ENCODE measurements at places on chromosomes 16 and 17.

DNA sequence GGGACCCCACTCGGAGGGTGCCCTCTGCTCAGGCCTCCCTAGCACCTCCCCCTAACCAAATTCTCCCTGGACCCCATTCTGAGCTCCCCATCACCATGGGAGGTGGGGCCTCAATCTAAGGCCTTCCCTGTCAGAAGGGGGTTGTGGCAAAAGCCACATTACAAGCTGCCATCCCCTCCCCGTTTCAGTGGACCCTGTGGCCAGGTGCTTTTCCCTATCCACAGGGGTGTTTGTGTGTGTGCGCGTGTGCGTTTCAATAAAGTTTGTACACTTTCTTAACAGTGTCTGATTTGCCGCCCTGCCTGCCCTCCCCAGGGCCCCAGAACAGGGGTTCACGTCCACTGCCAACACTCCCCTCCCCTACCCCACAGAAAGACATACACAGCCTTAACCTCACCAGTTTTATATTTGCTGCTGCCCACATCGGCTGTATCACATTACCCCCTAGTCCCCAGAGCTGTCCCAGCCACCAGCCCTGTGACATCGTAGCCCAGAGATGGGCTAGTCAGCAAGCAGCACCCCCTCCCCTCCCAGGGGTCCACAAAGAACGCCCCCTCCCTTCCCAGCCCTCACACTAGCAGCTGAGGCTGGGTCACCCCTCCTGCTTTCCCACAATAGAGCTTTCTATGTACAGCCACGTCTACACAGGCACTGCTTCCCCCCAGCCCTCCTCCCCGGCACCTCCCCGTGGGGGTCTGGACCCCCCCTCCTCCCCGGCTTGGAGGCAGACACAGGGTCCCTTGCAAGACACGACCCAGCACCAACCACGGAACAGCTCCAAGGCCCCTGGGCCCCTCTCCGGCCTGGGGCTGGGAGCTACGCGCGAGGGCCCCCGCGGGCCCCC is 7.9 kb downstream of the GRN start:
- DNase-seq, result no peak

DNA sequence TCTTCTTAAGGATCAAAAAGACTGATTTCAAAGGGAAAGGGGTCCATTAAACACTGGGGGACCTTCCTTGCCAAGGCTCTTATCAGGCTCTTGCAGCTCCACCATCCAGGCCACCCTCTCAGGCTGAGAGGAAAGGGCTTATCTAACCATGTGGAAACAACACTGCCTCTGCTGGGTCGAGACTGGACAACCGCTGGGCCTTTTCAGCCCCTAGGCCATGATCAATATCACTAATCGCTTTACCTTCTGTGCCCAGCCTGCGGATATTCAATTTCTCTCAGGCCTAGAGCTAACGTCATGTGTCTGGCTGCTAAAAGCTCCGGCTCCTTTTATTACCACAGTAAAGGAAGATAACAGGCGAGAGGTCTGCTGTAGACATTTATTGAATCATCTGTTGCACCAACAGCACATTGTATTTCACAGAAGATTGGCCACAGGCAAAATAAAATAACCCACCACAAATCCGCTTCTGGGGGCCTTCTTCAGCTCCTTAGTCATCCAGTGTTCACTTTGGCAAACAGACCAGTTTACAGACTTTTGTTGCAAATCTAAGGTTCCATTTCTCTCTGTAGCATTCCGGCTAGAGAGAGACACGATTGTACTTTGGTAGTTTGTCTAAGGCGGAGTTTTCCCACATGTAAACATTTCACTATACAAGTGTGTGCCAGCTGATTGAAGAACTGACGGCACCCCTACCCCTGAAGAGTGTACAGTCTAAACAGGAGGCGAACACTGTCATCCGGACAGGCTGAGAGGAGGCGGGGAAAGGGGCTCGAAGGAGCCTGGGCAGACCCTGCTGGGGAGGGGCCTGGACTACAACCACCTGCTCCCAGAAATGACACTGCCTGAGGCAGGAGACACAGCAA is 13.9 kb downstream of the CYB561 start:
- DNase-seq, result no peak

DNA sequence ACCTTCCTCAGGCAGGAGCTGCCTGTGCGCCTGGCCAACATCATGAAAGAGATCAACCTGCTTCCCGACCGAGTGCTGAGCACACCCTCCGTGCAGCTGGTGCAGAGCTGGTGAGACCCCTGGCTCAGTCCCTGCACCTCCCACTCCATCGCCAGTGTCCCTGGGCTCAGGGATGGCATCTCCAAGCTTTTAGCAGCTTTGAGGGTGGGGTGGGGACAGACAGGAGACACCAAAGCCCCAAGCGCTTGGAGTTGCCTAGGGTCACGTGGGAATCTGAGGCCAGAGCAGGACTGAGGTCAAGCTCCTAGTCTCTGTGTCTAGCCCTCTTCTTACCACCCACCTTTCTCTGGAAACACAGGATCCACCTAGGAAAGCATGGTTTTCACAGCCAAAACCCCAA is 2.3 kb downstream of the PDK2 start:
- no peak for DNase-seq

DNA sequence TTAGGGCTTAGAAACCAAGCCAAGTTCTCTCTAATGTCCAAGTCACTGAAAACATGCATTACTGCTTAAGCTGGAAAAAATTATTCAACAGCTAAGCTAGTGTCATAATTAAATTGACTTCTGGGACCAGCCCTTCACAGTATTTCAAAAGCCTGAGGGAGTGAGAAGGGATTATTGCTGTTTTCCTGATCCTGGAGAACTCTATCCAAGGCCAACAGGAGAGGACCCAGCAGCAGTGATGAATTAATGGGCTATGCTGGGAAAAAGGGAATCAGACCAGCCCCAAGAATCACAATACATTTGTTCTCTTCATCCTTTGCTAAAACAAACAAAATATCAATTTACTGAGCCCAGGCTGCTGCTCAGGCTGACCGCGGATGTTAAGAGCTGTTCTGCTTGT is 34.5 kb upstream of the CLEC3A start:
- DNase-seq, result no peak

DNA sequence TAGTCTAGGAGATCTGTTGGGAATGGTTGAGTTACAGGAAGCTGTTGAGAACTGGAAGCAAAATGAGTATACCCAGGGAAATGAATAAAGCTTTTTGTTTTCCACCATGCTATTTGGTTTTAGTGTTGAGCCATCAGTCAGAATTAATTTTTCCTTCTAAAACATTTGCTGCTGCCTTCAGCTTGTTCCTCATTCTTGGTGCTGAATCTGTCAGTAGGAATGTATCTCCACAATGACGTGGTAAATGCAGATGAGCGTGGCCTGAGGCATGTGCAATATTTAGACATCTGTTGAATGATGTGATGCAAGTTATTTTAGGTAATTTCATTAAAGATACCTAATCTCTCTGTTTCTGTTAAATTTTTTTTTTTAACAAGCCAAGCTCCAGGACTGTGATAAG is 10.9 kb downstream of the HAPSTR1 start:
- DNase-seq, result no peak

DNA sequence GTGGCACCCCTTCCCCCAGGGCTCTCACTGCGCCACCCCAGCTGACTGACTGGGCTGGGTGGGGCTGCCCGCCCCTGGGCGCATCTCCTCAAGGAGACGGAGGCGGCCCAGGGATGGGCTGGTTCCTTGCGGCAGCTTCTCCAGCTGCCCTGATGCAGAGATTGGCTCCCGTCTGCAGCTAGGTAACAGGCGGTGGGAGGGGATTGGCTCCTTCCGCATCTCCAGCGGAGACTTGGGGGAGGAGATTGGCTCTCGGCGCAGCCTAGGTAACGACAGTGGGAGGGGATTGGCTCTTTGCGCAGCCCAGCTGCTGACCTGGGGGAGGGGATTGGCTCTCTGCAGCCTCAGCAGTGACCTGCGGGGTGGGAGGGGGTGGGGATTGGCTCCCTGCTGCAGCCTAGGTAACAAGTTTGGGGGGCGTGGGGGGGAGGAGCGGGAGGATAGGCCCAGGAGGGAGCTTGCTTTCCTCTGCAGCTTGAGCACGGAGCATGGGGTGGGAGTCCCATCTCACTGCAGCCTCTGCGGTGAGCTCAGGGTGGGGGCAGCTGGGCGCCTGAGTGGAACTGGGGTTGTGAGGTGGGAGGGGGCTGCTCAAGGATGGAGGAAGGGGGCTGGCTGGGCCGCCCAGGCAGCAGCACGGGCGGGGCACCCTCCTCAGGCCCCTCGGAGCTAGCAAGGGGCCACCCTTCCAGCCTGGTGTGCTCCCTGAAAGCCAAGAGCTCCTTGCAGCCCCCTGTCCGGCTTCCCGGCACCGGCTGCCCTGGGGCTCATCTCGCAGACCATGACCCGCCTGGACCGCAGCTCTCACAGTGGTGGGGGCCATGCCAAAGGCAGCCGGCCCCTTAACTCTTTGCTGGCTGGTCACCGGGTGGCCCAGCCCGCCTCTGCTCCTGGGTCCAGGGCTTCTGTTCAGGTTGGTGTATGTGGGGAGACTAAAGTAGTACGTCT is 6.4 kb downstream of the NFE2L1 start:
- peak; percentile 99 for DNase-seq

DNA sequence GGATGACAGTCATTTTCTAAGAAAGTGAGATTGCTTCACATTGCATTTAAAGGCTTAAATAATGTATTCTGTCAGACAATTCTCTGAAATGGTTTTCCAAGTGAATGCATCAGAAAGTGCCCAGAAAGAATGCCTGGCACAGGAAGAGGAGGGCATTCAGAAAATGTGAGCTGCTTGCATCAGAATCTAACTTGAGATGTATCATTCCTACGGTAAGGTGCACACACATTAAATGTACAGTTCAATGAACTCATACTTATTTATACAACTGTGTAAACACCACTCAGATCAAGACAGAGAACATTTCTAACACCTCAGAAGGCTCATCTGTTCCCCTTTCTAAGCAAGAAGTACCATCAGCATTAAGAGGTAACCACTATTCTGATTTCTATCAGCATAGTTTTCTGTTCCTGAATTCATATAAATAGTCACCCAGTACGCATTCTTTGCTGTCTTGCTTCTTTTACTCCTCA is 638.0 kb downstream of the MAF start:
- DNase-seq, result no peak

DNA sequence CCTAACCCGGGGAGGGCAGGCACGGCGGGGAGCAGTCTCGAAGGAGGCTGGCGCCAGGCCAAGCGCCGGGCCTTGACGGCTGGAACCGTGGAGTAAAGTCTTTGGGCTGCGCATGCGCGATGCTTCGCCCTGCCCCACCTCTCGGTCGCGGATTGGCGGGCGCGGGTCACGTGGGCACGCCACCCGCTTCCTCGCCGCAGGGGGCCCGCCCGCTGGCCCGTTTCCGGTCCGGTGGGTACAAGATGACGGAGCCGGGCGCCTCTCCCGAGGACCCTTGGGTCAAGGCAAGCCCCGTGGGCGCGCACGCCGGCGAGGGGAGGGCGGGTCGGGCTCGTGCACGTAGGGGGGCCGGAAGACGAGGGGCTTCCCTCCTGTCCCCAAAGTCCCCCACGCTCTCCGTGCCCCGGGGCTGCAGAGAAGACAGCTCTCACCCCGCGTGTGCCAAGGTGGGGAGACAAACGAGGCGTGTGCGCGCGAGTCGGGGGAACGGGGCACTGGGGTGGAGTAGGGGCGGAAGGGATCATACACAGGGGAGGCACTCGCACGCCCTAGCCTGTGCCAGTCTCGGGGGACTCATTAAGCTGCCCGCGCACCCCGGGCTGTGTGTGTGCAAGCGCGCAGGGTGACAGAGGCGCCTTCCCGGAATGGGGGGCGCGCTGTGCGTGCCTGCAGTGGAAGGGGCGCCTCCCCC is at the start of gene MLX:
TSS of gene MLX (plus strand) at position 218 of the 691 bp plus-strand sequence. CDS start at position 243, 25 bp downstream.
- peak; percentile 95 for DNase-seq

DNA sequence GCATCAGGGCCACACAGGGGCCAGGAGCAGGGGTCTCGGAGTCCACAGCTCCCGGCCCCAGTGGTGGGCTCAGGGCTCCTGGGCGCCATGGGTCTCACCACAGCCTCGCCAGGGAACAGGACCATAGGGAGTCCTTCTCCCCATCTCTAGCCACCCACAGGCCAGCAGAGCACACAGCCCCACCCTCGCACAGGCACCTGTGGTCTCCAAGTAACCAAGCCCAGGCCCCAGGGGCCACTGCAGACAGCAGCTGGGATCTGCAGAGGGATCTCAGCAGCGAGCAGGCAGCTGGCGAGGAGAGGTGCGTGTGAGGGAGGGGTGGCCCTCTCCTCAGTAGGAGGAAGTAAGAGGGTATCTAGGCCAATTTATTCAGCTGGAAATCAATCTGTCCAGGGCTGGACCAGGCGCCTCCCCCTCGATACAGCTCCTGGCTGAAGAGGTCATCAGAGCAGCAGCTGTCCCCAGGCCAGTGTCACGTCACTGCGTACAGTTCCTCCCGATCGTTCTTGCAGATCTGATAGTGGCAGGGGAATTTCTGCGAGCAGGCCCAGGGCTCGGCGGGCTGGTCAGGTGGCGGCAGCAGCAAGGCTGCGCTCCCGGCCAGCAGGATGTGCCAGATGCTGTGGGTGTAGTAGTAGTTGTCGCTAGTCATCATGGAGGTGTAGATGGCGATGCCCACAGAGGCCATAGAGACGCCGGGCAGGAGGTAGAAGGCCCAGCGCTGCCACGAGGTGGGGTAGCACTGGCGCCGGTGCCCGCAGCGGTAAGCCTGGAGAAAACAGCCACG is 1.4 kb upstream of the MRPL28 start:
- DNase-seq, result no peak

- DNase-seq, result peak; percentile 2
These were observed 163.8 kb downstream of the NTN1 start for GRCh38 chr17:9185142-9185541.

DNA sequence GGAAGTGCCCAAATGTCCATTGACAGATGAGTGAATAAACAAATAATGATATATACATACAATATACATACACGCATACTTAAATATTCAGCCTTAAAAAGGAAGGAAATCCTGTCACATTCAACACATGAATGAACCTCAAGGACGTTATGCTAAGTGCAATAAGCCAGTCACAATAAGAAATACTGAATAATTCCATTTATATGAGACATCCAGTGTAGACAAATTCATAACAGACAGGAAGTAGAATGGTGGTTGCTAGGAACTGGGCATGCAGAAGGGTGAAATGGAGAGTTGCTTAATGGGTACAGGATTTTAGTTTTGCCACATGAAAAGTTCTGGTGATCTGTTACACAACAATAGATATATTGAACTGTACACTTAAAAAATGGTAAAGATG is 8.8 kb upstream of the ITGB4 start:
- DNase-seq, result no peak
